ENCODE measurements at places on chromosomes 1 and 21.

DNA sequence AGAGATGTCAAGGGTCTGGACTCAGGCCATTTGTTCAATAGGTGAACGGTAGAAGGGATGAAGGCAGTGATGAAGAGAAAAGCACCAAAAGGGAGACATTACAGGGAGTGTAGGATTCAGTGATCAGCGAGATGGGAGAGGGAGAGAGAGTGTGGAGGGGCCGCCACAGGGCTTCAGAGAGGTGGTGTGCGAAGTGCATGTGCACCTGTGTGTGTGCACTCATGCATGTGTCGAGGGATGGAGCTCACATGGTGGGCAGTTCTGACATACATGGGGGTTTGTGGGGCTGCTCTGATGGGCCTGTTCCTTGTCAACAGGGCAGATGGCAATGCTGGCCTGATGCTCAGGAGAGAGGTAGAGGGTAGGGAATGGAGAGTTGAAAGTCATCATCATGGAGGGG is 11.4 kb upstream of the KCNA2 start:
- DNase-seq = no peak

DNA sequence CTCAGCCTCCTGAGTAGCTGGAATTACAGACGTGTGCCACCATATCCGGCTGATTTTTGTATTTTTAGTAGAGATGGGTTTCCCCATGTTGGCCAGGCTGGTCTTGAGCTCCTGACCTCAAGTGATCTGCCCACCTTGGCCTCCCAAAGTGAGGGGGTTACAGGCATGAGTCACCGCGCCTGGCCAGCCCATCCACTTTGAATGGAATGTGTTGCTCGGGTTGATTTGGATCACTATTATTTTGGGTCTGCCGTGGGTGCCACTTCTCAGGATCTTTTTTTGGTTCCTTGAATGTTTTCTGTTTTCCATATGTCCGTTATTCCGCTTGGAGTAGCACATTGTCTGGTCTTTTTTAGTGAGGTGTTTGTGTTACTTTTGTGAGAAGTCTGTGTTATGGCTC is 17.0 kb downstream of the PCNT start:
- no peak for DNase-seq

GRCh38 chr1:28521502-28522164 is 15.8 kb downstream of the RCC1 start:
- no peak for DNase-seq

DNA sequence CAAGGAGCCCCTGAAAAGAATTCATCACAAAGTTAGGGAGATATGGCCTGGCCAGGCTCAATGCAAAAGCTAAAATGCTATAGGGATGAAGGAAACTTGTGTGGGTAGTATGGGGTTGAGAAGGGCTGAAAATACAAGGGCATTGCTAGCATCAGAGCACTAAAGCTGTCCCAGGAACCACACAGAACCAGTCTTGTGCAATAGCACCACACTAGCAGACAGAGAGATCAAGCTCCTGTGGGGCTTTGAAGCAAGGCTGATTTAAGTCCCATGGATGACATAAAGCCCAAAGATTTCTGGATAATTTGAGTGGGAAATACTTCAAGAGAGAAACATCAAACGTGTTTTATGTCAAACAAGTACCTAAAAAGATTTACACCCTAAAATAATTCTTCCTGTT is 97.1 kb downstream of the VAV3 start:
- DNase-seq = no peak
